ENCODE measurements at places on chromosomes 1 and 21.

- DNase-seq, result no peak
These were observed 47.4 kb downstream of the PLA2G4A start for GRCh38 chr1:186875896-186876835.

DNA sequence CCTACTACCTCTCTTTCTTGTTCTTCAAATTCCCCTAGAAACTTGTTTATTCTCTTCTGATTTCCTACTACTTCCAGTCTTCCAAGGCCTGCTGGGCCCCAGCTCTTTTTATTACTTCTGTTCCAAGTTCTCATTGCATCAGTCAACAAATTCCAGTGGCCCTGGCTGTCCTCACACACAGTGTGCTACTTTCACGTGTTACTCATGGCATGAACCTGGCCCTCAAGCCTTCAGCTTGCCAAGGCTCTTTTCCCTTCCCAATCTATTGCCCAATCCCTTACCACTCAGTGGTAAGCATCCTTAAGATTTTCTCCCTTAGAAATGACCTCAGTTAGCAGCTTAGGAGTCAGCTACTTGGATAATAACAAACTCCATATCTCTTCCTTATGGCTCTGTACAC, 613.5 kb downstream of the LMO4 start:
- no peak for DNase-seq

DNA sequence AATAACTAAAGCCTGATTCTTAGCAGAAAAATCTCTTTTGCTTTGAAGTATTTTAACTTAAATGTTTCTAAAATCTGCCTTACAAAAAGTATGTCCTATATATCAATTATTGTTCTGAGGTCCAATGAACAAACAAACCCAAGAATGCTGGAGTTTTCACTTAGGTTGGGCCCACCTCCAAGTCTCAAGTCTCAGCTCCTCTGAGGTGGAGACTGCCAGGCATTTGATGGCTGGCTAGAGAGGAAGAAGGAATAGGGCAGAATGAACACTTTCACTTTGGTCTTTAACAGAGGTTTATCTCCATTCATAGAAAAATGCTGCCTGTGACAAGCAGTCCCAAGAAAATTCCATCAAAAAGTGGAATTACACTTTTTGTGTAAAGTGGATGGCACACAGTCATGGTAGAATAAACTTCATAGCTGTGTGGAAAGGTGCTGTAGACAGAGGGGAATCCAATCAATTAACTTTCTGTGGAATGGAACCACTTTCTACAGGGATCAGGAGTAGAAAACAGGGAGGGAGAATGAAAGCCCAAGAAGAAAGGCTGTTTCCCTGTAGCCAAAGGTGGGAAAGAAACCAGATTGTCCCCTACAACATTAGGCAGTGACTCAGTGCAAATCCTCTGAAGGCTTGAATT, 349.4 kb upstream of the RUNX1 start:
- no peak for DNase-seq

GRCh38 chr1:47766832-47767740, 230.1 kb downstream of the TRABD2B start:
- no peak for DNase-seq

DNA sequence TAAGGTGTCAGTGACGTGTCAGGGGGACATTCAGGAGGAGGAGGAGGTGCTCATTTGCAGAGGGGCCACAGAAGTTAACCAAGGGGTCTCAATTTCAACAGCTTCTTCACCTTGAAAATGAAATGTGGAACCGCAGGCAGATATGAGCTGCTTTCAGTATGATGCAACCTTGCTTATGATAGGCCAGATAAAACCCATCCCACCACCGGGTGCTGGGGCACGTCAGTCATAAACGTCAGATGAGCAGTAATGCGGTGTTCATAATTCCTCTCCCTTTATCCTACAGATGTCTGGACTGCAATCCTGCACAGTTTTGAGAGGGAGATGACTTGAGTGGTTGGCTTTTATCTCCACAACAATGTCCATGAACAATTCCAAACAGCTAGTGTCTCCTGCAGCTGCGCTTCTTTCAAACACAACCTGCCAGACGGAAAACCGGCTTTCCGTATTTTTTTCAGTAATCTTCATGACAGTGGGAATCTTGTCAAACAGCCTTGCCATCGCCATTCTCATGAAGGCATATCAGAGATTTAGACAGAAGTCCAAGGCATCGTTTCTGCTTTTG, 1.7 kb downstream of the PTGFR start:
- DNase-seq, result no peak

DNA sequence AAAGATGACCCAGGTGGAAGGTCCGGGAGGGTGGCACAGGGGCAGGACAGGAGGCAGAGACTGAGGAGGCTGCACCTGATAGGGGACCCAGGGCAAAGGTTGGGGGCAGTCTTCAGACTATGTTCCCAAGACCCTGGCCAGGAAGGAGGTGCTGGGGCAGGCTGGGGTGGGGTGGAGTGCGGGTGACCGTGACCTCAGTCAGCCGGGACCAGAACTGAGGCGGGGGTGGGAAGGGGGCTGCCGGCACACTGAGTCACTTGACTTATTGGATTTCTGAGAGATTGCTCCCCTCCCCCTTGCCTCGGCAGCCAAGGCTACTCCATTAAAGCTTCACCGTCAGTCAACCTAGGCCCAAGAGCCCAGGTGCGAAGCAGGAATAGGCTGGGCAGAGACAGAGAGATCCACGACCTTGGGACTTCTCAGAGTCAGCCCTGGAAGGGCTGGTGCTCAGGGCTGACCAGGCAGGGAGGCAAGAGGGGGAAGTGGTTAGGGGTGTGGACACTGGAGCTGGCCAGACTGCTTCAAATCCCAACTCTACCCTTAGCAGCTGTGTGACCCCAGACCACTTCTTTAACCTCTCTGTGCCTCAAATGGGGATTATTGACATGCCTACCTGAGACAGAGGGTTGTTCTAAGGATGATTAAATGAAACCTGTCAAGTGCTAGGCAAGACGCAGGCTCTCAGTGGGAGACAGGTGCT, 47.9 kb upstream of the LAPTM5 start:
- DNase-seq, result no peak

GRCh38 chr1:162303004-162303344, 73.7 kb downstream of the SPATA46 start:
- no peak for DNase-seq

- no peak for DNase-seq
These were observed 16.0 kb downstream of the CHD5 start for GRCh38 chr1:6163973-6164617.

Measured in stimulated activated naive CD8-positive, alpha-beta T cell treated with anti-CD3 and anti-CD28 coated beads, Interleukin-15, amount 100 ng/mL, for 72 hours (primary cell).